ENCODE measurements at places on chromosomes 2 and 18. TPM values are rescaled to one million over a fixed set of nuclear protein-coding genes. Genes with fewer than 3 reads are reported as not detected.

Gene TNP1
- not detected for total RNA-seq

GRCh38 chr18:63253428-63254372 is 65.9 kb downstream of the BCL2 start:
- peak overlapping the region; percentile 67 for H3K27ac ChIP-seq
- no peaks in the 10 kb centered on the region for H3K36me3 ChIP-seq
- peak overlapping the region; percentile 44 for H3K4me3 ChIP-seq
- peaks cover 23% of the 10 kb centered on the region for H3K4me1 ChIP-seq
- no peaks in the 10 kb centered on the region for H3K27me3 ChIP-seq

Gene USP40
- 21.4 TPM for total RNA-seq

GRCh38 chr2:12587729-12588522 is 128.8 kb upstream of the TRIB2 start:
- no peaks in the 10 kb centered on the region for H3K27me3 ChIP-seq
- no peak overlapping the region for H3K27ac ChIP-seq
- no peaks in the 10 kb centered on the region for H3K4me1 ChIP-seq
- no peak for DNase-seq

DNA sequence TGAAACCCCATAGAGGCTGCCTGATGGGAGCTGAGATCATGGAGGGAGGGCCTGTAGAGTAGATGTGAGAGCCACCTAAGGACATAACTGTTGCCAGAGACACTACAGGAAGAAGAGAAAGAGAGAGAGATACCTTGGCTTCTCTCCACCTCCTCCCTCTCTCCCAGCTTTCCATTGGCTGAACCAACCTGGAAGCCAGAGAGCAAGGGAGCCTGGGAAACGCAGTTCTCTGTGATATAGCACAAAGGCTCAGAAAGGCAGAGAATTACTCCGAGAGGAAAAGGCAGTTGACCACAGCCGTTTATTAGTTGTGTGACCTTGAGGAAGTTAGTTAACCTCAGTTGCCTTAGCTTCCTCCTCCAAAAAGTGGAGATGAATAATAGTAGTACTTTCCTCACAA is 37.7 kb upstream of the MAT2A start:
- peaks cover 31% of the 10 kb centered on the region for H3K4me1 ChIP-seq
- no peak overlapping the region for H3K4me3 ChIP-seq
- no peak for DNase-seq
- no peaks in the 10 kb centered on the region for H3K27me3 ChIP-seq
- H3K27ac ChIP-seq: no peak overlapping the region
- no peaks in the 10 kb centered on the region for H3K36me3 ChIP-seq

DNA sequence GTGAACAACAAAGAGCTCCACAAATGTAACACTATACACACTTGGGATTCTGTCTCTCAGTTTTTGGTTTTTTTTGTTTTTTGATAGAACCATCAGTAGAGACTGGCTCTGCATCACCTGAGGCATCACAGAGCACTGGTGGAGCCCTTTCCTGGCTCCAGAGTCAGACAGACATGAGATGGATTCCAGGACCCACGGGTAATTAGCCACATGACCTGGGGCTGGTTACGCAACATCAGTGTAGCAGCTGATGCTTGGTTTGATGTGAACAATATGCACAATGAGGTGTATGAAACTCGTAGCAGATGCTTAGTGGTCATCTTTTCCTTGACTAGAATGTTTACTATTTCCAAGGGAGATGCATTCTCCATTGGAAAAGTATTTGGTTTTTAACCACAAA is 40.7 kb downstream of the CMPK2 start:
- no peak overlapping the region for H3K27ac ChIP-seq
- no peak overlapping the region for H3K4me3 ChIP-seq
- H3K4me1 ChIP-seq: no peaks in the 10 kb centered on the region
- DNase-seq: no peak
- no peaks in the 10 kb centered on the region for H3K27me3 ChIP-seq
- H3K36me3 ChIP-seq: no peaks in the 10 kb centered on the region

Gene PXDN
- total RNA-seq: 12.5 TPM

Gene EIPR1
- total RNA-seq: 12.5 TPM

DNA sequence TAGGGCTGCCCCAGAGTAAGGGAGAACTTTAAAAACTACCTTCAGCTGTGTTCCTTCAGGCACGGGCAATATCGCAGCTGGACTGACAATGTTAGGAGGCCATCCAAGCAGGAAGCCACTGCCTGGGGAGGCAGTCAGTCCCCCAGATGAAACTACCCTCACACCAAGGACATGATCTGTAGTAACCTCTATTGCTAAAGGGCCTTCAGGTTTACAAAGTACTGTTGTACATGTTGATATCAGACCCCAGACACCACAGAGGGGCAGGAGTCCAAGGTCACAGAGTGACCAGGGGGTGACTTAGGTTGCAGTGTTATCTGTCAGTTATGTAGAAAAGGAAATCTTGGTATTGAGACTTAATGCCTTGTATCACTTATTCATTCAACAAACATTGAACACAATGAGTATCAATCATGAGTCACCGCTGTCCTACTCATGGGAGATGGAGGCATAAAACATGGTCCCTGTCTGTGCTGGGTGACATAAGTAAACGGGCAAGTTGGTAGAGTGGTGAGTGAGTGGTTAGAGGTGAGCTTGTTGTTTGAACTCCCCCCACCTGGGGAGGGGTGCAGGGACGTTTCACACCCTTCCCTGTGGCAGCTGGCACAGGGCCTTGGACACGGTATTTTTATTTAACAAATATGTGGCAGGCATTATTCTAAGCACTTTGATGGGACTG is 7.1 kb downstream of the CABLES1 start:
- DNase-seq: no peak
- no peak overlapping the region for H3K4me3 ChIP-seq
- H3K27me3 ChIP-seq: peaks cover 5% of the 10 kb centered on the region
- H3K27ac ChIP-seq: no peak overlapping the region
- H3K36me3 ChIP-seq: no peaks in the 10 kb centered on the region

- no peaks in the 10 kb centered on the region for H3K27me3 ChIP-seq
- H3K4me1 ChIP-seq: no peaks in the 10 kb centered on the region
- H3K36me3 ChIP-seq: no peaks in the 10 kb centered on the region
- no peak overlapping the region for H3K27ac ChIP-seq
These were observed 26.5 kb upstream of the OTOS start for GRCh38 chr2:240166761-240167587.

GRCh38 chr18:23825978-23826405 is 136.7 kb downstream of the LAMA3 start:
- peaks cover 13% of the 10 kb centered on the region for H3K4me1 ChIP-seq
- H3K27ac ChIP-seq: peak overlapping the region; percentile 39
- H3K4me3 ChIP-seq: no peak overlapping the region
- DNase-seq: peak; percentile 51
- H3K27me3 ChIP-seq: no peaks in the 10 kb centered on the region

Gene FHOD3
- 34.1 TPM for total RNA-seq

Gene VSNL1
- 0.27 TPM for total RNA-seq

Gene USP14
- 71.9 TPM for total RNA-seq

Gene ACTG2
- 0.44 TPM for total RNA-seq

Gene ABCG5
- not detected for total RNA-seq

Gene SDC1
- total RNA-seq: not detected

Gene LRP2
- total RNA-seq: not detected

Gene GCKR
- total RNA-seq: 2.0 TPM

GRCh38 chr18:46622999-46623398 is 34.0 kb downstream of the LOXHD1 start:
- no peak overlapping the region for H3K27ac ChIP-seq
- H3K27me3 ChIP-seq: no peaks in the 10 kb centered on the region
- H3K4me3 ChIP-seq: no peak overlapping the region
- no peaks in the 10 kb centered on the region for H3K36me3 ChIP-seq
- DNase-seq: no peak
- no peaks in the 10 kb centered on the region for H3K4me1 ChIP-seq

GRCh38 chr2:12718015-12718671 is 1.4 kb downstream of the TRIB2 start:
- H3K27me3 ChIP-seq: no peaks in the 10 kb centered on the region
- peak overlapping the region; percentile 90 for H3K4me3 ChIP-seq
- DNase-seq: no peak
- no peaks in the 10 kb centered on the region for H3K36me3 ChIP-seq
- peaks cover 43% of the 10 kb centered on the region for H3K4me1 ChIP-seq

Gene C2orf78
- not detected for total RNA-seq

DNA sequence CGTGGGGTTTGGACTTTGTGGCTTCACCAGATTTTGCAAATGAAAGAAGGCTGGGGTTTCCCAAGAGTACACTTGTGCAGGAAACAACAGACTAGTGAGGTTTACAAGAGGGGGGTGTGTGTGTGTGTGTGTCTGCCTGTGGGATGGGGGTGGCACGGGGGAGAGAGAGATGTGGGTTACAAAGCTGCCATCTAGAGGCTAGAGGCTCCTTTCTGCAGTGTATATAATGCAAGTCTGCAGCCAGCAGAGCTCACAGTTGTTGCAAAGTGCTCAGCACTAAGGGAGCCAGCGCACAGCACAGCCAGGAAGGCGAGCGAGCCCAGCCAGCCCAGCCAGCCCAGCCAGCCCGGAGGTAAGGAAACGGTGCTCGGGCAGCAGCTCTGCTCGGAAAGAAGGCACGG is at the start of gene ACKR3:
ACKR3 (plus strand) TSS at position 253 of the 401 bp plus-strand sequence. CDS start 10,641 bp downstream, outside the sequence.
- peaks cover 39% of the 10 kb centered on the region for H3K4me1 ChIP-seq
- no peaks in the 10 kb centered on the region for H3K27me3 ChIP-seq
- peak within 1 kb of the TSS; percentile 65 for H3K4me3 ChIP-seq
- no peaks in the 10 kb centered on the region for H3K36me3 ChIP-seq
- peak; percentile 72 for DNase-seq
- peak within 1 kb of the TSS; percentile 79 for H3K27ac ChIP-seq

- no peak overlapping the region for H3K4me3 ChIP-seq
- H3K4me1 ChIP-seq: no peaks in the 10 kb centered on the region
These were observed 85.5 kb upstream of the PGAP1 start for GRCh38 chr2:197011801-197012641.

Gene AGXT
- 0.30 TPM for total RNA-seq
